ENCODE measurements at places on chromosomes 1 and 21.

DNA sequence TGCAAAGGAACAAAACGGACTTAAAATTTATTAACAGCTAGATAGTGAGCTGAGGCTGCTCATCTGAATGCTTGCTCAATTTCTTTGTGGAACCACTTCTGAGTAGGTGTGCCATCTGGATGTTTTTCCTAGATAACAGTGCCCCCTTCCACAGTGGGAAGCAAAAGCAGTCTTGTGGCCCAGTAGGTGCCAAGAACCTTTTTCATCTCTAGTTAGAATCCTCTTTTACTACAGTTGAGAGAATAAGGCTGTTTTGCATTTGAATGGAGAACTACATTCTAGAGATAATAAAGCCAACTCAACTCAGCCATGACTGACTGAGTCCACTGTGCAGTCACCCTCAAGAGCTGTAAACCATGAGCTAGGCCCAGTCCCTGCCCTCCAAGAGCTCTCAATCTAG, 13.3 kb downstream of the F3 start:
- DNase-seq: no peak

DNA sequence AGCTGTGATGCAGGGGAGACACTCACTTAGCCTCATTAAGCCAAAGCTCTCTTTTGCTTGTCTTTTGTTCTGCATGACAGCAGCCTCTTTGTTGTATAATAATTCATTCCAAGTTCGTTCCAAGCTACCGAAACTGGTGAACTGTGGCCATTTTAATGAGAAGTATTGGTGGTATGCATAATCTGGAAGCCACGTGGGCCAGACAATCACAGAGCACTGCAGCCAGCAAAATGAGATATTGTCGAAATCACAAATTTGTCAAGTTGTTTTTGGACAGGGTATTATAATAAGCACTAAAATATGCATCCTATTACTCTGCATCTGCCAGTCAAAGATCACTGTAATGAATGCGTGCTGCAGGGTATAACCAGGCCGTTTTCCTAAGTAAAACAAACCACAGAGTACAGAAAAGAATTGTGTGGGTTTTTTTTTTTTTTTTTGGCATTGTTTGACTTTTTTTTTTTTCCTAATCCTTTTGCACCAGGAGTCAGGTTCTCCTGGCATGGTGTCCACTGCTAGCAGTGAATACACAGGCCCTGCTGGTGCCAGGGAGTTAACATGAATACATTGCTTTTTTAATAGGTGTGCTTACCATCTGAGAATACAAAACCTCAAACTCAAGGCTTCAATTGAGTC, 423.9 kb downstream of the PTBP2 start:
- DNase-seq: no peak

DNA sequence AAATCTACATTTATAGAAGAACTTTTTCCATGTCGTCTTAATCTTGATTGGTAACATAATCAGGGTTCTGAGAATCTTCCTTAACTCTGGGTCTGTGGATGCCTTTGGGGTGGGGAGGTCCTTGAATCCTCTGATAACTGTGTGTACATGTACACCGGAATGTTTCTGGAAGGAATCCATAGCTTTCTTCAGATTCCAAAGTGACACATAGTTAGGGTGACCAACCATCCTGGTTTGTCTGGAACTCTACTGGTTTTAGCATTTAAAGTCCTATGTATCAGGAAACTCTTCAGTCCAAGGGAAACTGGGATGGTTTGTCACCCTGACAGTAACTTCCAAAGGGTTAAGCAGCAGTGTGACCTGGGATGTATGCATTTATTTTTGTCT, 16.8 kb downstream of the STRIP1 start:
- DNase-seq: no peak

GRCh38 chr1:92877792-92878191, 46.0 kb downstream of the RPL5 start:
- no peak for DNase-seq

DNA sequence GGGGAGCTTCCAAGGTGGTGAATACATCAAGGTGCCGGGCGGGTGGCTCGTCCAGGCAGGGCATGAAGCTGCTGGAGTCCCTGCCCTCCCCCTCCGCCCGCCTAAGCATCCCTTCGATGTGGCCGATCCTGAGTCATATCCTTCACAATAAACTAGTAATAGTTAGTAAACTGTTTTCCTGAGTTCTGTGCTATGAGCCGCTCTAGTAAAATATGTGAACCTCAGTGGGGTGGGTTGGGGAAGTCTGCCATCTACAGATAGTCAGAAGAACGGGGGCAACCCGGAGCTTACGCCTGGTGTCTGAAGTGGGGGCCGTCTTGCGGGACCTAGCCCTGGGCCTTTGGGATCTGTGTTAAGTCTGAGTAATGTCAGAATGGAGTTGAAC, 21.6 kb downstream of the C2CD2 start:
- DNase-seq: no peak

- DNase-seq: no peak
Observed at GRCh38 chr1:55156608-55157007, 58.6 kb downstream of the USP24 start.

GRCh38 chr1:109796484-109797302, 33.0 kb upstream of the EPS8L3 start:
- peak; percentile 9 for DNase-seq

- DNase-seq: no peak
Observed at GRCh38 chr1:160438935-160439334, 38.6 kb downstream of the VANGL2 start.

DNA sequence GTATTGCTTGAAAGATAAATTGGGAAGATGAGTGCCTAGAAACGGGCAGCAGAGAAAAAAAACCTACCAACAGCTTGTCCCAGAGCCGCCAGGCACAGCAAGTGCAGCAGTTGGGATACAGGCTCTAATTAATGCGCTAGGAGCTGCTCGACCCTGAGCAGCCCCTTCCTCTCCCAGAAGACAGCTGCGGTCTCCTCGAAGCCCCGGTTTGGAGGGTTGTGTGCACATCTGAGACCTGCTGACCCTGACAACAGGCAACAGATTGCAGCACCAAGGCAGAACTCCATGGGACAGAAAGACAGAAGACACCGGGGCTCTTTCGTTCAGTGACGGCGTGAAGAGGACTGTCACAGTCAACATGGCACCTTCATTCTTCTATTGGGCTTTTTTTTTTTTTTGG, 101.4 kb downstream of the TSEN15 start:
- no peak for DNase-seq

GRCh38 chr1:205533748-205534443, 29.4 kb downstream of the CDK18 start:
- no peak for DNase-seq

- DNase-seq: no peak
Observed at GRCh38 chr1:173554541-173555250, 48.2 kb downstream of the SLC9C2 start.

All from omental fat pad (tissue), 4 donors.